ENCODE measurements at places on chromosomes 3 and 15. TPM values are rescaled to one million over a fixed set of nuclear protein-coding genes. Genes with fewer than 3 reads are reported as not detected.

Gene MGLL
- total RNA-seq, result 1.0 TPM

GRCh38 chr3:64741341-64741740 lies 53.5 kb upstream of the ADAMTS9 start:
- no peak overlapping the region for H3K27ac ChIP-seq
- no peak for DNase-seq
- H3K4me3 ChIP-seq, result no peak overlapping the region
- H3K27me3 ChIP-seq, result no peaks in the 10 kb centered on the region
- H3K36me3 ChIP-seq, result no peaks in the 10 kb centered on the region
- H3K4me1 ChIP-seq, result peaks cover 6% of the 10 kb centered on the region

GRCh38 chr3:102225407-102226132 lies 209.2 kb upstream of the ZPLD1 start:
- no peak overlapping the region for H3K27ac ChIP-seq
- H3K36me3 ChIP-seq, result no peaks in the 10 kb centered on the region

Gene LNP1
- 23.1 TPM for total RNA-seq

DNA sequence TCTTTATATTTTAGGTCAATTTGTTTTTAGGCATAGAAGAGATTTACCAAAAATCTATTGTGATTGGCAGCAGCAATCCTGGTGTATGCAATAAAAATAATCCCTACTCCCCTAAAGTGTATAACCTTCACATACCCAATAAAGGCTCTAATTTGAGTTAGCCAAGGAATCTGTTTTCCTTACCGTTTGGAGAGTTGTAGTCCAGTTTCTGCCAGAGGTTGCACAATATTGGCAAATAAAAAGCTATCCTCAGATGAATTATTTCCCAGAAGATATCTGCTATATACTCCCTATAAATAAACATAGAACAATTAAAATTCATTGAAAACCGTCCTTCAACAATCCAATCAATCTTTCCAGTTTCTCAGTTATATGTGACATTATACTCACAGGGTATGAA lies 31.1 kb downstream of the ACKR4 start:
- H3K36me3 ChIP-seq, result peaks cover 33% of the 10 kb centered on the region
- H3K27ac ChIP-seq, result no peak overlapping the region
- no peaks in the 10 kb centered on the region for H3K27me3 ChIP-seq

DNA sequence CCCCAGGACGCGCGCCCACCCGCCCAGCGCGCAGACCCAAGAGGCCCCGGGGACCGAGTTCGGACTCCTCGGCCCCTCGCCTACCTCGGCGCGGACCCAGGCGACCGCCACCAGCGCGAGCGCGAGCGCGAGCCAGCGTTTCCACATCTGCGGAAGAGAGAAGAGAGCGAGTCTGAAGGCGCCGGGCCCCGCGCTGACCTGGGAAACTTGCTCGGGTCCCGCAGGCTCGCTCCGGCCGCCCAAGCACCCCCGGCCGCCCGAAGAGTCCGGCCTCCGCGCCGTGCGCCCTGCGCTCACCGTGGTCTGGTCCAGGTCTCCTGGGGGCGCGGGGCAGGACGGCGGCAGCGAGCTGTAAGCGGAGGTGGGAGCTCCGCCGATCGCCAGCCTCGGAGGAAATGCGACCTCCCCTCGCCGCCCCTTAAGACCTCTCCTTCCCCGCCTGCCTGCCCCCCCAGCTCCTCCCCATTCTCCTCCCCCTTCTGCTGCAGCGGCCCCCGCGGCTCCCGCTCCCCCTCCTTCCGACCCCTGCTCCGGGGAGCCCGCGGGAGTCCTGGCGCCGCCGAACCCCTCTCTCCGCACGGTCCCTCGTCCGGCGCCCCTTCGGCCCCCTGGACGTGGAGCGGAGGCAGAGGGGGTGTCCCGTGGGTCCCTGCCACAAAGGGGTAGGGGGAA lies at the start of gene FSTL1:
Gene FSTL1 (minus strand): TSS at position 393 of the 672 bp plus-strand sequence. CDS start 246 bp downstream, at position 147.
- no peaks in the 10 kb centered on the region for H3K27me3 ChIP-seq
- peak within 1 kb of the TSS; percentile 98 for H3K4me3 ChIP-seq
- DNase-seq, result peak; percentile 81
- no peaks in the 10 kb centered on the region for H3K36me3 ChIP-seq

Gene FAM107A
- not detected for total RNA-seq

Gene TM6SF1
- 0.49 TPM for total RNA-seq

DNA sequence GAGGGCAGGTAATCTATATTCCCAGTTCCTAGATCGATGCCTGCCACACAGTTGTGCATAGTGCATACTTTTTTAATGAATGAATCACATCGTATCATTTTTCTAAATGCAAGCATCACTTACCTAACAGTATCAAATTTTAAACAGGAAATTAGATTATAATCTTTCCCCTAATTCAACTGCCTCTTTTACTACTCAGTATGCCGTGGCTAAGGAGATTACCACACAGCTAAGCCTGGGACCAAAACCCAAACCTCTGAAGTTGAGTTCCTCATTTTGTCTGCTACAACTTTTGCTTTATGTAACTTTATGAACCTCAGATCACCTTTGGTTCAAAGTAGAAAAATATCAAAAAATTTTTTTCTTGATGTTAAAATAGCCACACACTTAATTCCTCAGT lies 53.2 kb upstream of the FNDC3B start:
- H3K27ac ChIP-seq, result no peak overlapping the region
- no peaks in the 10 kb centered on the region for H3K27me3 ChIP-seq
- H3K4me3 ChIP-seq, result no peak overlapping the region

- no peak overlapping the region for H3K27ac ChIP-seq
- no peaks in the 10 kb centered on the region for H3K27me3 ChIP-seq
- DNase-seq, result no peak
- H3K36me3 ChIP-seq, result no peaks in the 10 kb centered on the region
Observed at GRCh38 chr15:29046977-29047376, 161.2 kb downstream of the APBA2 start.

DNA sequence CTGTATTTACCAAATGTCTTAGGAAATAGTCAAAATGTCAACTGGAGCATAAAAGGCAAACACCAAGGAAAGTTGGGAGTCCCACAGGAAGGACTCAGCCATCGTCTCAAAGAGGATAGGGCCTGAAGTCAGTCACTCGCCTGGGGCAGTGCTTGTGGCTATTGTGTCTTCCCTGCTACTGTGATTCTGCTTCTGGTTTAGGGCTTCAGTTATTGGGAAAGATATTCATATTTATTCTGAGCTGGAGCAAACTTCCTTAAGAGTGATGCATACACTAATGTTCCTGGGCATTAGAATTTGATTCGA lies 118.1 kb downstream of the EDEM1 start:
- H3K27ac ChIP-seq, result no peak overlapping the region
- no peak for DNase-seq
- peaks cover 18% of the 10 kb centered on the region for H3K4me1 ChIP-seq
- no peaks in the 10 kb centered on the region for H3K27me3 ChIP-seq

DNA sequence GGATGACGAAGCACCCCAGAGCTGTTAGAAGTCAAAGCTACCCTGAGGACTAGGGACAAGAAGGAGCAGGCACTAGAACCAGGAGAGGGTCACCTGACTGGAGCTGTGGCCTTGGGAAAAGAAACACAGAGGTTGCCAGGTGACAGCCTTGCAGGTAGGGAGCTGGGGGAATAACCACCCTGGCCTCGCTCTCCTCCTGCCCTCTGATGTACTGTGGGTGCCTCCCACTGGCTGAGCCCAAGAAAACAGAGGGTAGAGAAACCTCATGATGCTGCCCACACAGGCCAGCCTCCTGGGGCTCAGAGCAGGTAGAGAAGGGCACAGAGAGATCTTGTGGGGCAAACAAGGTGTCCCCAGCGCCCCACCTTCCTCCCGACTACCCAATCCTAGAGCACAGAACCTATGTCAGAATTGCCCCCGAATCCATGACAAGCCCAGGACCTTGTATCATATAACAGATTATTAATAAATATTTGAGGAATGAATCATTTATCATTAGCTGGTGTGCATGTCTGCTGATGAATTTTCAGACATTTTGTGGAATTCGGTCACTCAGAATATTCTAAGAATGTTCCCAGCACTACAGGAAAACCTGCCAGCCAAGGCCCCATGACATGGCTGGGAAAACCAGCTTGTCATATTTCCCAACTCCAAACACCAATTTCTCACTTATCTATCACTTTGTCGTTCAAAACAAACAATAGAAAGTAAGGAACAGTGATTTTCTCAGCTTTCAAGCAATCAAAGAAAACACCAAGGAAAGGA lies 59.8 kb upstream of the MEX3B start:
- H3K27ac ChIP-seq, result no peak overlapping the region
- H3K4me3 ChIP-seq, result no peak overlapping the region
- DNase-seq, result no peak
- no peaks in the 10 kb centered on the region for H3K4me1 ChIP-seq

GRCh38 chr15:90219421-90220141 lies 14.2 kb downstream of the CIB1 start:
- peaks cover 5% of the 10 kb centered on the region for H3K36me3 ChIP-seq
- H3K4me1 ChIP-seq, result no peaks in the 10 kb centered on the region
- peak; percentile 54 for DNase-seq
- no peak overlapping the region for H3K27ac ChIP-seq
- no peaks in the 10 kb centered on the region for H3K27me3 ChIP-seq

GRCh38 chr3:143307613-143308183 lies 188.1 kb downstream of the CHST2 start:
- H3K4me3 ChIP-seq, result no peak overlapping the region
- no peak for DNase-seq
- no peaks in the 10 kb centered on the region for H3K27me3 ChIP-seq
- H3K36me3 ChIP-seq, result no peaks in the 10 kb centered on the region
- H3K27ac ChIP-seq, result no peak overlapping the region

DNA sequence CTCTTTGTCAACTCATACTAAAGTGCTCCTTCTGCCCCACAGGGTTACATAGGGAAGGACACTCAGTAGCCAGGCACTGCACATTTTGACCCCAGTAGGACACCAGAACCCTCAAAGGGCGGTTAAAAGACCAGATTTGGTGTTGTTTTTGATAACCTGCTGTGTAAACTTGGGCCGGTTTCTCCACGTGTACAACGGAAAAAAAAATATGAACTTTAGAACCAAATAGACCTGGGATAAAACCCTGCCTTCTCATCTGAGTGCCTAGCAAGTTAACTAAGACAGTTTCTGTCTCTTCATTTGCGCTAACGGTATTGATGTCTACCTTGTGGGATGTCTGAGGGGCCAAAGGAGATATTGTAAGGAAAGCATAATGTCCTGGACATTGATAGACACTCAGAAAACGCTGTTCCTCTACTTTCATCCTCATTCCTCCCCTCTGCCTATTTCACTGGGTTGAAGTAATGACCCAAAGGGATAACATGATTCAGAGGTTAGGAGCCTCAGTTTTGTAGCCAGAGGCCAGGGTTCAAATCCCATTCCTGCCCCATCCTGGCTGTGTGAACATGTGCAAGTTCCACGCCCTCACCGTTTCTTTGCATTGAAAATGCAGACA lies 155.9 kb upstream of the LPP start:
- no peak for DNase-seq
- no peak overlapping the region for H3K27ac ChIP-seq
- no peaks in the 10 kb centered on the region for H3K36me3 ChIP-seq
- no peaks in the 10 kb centered on the region for H3K4me1 ChIP-seq
- no peak overlapping the region for H3K4me3 ChIP-seq
- H3K27me3 ChIP-seq, result no peaks in the 10 kb centered on the region

DNA sequence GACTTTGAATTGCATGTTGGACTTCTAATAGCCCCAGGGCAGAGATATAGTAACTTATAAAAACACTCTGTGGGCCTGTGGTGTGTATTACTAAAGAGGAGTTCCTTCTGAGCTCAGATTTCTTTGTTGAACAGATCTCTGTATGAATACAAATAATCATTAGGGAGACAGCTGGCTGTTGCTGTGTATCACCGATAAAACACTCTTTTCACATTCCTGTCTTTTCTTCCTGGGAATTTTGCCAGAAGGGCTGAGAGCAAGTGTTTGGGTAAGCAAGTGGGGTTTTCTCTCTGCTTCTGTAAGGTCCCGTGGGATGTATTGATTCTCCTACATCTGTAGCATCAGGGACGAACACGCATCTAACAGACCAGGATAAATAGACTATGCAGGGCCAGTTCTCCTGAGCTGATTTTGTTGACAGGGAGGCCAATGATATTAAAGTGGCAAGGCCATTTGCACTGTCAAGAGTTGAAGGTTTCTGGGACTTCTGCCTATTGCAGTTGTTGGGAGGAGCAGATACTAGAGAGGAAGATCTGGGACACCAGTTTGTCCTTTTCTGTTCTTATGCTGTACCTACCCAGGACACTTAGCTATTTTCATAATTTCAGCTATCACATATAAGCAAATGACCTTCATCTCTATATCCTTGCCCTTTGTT lies 225.9 kb upstream of the CD96 start:
- no peak overlapping the region for H3K4me3 ChIP-seq
- peaks cover 17% of the 10 kb centered on the region for H3K4me1 ChIP-seq
- no peaks in the 10 kb centered on the region for H3K36me3 ChIP-seq
- H3K27ac ChIP-seq, result no peak overlapping the region

DNA sequence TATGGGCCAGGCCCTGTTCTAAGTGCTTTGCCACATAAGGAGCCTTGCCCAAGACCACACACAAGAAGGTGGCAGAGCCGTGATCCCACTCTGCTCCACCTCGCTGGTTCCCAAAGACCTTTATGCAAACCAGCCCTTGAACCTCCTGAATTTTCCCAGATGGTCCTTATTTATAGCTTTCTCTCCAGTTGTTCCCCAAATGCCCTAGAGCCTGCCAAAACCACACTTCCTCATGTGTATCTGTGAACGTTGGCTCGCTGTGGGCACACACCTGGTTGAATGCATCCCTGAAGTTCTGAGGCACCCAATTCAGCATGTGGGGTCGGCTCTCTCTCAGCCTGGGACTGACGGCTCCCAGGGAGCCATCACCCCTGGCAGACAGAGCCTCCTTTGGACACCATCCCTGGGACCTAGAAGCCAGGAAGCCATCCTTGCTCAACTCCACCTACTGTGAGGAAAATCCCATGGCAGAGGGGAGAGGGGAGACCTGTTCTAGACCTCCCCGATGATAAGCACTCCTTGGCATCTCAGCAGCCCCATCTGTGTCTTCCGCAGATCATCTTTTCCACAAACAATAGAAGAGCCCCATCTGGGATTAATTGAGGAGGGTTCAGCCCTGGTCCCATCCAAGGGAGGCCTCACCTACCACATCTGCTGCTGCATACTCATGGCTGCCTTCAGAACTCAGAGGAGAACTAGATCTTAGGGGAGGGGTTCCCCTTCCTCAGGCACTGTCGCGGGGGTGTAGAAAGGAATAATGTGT lies 42.3 kb upstream of the LIMD1 start:
- no peak overlapping the region for H3K4me3 ChIP-seq
- peaks cover 5% of the 10 kb centered on the region for H3K36me3 ChIP-seq
- no peak for DNase-seq
- H3K27ac ChIP-seq, result peak overlapping the region; percentile 96
- H3K4me1 ChIP-seq, result peaks cover 38% of the 10 kb centered on the region
- H3K27me3 ChIP-seq, result no peaks in the 10 kb centered on the region

Gene APH1B
- 12.4 TPM for total RNA-seq

Gene ECE2
- total RNA-seq, result not detected

DNA sequence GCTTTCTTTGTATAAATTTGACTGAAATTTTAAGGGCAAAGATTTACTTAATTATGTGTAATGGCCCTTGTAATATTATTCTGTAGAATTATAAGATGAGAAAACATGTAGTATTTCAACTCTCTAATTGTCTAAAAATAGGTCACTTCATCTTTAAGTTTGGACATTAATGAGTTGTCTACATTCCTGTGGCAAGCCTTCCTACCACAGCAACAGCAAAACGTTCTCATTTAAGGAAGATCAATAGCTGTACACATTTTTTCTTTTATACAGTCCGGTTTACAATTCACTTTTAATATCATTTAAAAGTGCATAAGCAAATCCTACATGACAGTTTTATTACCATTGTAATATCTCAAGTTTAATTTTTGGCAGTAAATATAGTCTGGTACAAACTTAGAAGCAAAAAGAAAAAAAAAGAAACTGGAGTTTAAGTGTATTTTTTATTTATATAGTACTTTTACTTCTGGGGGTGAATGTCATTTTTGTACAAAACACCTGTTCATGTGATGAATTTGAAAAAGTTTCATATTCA lies 501.8 kb downstream of the ZPLD1 start:
- DNase-seq, result no peak
- H3K27ac ChIP-seq, result no peak overlapping the region
- H3K27me3 ChIP-seq, result no peaks in the 10 kb centered on the region
- no peaks in the 10 kb centered on the region for H3K36me3 ChIP-seq
- H3K4me3 ChIP-seq, result no peak overlapping the region

All from cardiac muscle cell (in vitro differentiated cells and primary cell).